ENCODE measurements at places on chromosomes 2 and 18.

DNA sequence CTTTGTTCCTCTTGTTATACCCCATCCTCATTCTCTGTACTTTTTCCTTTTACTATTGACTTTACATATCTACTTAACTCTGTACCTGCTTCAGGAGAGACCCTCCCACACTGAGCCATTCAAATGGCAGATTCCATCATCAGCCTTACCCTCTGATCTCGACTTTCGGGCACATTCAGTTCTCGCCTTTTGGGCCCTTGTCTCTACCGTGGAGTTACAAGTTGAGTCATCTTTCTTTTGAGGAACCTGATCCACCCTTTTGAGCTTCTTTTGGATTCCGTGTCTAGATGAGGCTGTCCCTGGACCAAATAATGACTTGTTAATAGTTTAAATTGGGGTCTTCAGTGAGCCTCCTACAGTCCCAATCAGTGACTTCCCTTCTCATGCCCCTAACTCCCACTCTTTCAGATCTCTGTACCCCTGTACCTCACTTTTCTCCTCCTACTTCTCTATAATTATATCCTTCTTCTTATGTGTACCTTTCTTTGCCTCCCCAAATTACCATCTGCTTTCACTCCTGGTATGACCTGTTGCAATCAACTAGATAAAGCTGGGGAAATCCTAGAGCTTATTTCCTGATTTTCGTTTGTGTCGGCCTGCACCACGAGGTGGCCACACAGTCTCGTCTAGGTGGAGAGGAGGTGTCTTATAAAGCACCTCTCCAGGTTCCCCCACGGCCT, 17.2 kb downstream of the SP110 start:
- no peak for DNase-seq

DNA sequence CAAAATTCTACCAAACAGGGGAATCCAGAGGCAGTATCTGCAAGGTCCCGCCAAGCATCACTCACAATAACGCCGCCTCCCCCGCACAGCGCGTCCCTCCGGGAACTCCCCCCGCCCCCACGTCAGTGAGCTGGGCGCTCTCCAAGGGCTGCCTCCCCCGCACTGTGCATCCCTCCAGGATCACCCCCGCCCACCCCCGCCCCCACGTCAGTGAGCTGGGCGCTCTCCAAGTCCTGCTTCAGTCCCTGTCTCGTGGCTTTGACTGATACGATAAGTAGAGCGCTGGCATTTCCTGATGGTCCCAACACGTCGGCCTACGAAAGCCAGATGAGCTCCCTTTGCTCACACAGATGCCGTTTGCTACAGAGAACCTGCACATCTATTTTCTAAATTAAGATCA, 130.7 kb upstream of the TPO start:
- DNase-seq, result no peak

DNA sequence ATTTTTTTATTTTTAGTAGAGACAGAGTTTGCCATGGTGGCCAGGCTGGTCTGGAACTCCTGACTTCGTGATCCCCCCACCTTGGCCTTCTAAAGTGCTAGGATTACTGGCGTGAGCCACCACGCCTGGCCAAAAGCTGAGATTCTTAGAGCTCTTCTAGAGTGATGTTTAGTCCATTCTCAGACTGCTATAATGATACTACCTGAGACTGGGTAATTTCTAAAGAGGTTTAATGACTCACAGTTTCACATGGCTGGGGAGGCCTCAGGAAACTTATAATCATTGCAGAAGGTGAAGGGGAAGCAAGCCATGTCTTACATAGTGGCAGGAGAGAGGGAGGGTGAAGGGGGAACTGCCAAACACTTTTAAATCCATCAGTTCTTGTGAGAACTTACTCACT, 1804.9 kb upstream of the LRRTM1 start:
- DNase-seq, result no peak

GRCh38 chr18:28960146-28960545, 783.2 kb upstream of the CDH2 start:
- DNase-seq, result no peak

GRCh38 chr2:170873035-170873692, 55.9 kb upstream of the GORASP2 start:
- peak; percentile 63 for DNase-seq

DNA sequence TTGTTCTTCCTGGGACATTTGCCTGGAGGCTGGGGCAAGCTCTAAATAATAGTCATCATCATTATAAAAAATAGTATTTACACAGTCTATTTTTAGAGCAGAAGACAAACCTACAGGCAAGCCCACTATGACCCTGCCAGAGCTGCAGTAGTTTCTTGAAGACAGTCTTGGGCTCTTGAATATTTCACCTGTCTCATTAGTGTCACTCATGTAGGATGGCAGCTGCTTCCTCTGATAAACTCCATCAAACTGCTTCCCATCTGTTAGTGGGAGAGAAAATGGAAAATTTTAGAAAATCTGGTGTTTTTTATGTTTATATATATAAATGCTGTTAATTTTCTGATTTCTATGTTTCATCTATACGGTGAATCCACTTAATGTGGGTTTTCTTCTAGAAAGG, 8.5 kb upstream of the CYRIA start:
- DNase-seq, result no peak

DNA sequence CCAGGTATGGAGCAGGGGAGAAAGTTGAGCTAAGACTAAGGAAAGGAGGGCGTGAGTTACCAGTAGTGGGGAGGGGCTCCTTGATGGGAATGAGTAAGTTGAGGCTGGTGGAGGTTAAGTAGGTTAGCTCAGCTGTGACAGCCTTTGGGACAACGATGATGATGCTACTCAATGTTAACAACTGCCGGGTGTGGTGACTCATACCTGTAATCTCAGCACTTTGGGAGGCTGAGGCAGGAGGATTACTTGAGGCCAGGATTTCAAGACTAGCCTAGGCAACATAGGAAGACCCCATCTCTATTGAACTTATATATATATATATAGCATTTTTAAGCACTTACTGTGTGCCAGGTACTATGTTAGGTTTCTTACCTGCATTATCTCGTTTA, 48.4 kb downstream of the HK2 start:
- DNase-seq, result no peak

DNA sequence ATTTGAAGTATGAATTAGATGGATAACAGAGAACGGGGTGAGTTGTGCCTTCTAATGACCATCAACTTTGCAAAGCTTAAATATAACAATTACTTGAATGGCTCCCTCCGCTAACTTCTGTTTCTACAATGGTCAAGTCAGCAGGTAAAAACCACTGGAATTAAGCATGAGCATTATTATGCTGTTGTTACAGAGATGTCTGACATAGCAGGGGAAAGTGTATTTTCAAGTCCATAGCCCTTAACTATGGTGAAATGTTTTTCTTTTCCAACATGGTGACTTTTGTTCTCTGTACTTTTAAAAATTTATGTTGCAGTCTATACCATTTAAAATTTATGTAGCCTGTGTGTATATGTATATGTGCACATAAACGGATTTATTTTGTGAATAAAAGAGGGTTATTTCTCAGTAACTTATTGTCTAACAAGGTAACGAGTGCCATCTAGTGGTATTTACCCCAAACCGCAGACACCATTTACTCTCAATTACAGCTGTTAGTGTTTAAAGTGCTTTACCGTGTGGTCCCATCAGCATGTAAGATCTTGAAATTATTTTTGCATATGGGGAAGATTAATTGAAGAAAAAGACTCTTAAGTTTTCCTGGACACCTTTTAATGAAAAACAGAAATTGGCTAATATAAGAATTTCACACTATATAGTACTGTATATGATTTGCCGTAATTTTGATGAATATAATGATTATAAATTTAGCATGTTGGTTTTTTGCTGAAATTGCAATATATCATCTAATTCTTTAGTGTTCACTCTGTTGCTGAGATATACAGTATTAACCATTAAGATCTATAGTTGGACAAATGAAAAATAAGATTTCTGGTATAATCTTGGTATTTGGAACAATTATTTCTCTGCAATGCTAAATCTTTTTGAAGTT, 78.2 kb downstream of the UBE2E3 start:
- peak; percentile 47 for DNase-seq

- no peak for DNase-seq
Observed at GRCh38 chr18:6763524-6763923, 34.0 kb downstream of the ARHGAP28 start.

DNA sequence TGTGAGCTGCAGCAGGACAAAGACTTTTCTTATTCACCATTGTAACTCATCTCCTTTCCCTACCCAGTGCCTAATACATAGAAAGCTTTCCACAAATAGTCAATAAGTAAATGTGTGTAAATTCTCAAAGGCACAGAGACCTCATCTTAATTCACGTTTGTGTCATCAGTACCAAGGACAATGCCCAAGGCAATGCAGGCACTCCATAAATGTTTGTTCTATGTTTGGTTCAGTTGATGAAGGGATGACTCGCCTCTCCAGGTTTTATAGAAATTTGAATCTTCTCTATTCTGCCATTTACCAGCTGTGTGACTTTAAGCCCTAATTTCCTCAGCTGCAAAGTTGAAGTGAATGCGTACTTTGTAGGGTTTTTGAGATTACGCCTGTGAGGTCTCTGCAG, 2.1 kb upstream of the MOGAT1 start:
- no peak for DNase-seq

GRCh38 chr2:95346231-95346737, 49.1 kb downstream of the KCNIP3 start:
- no peak for DNase-seq

DNA sequence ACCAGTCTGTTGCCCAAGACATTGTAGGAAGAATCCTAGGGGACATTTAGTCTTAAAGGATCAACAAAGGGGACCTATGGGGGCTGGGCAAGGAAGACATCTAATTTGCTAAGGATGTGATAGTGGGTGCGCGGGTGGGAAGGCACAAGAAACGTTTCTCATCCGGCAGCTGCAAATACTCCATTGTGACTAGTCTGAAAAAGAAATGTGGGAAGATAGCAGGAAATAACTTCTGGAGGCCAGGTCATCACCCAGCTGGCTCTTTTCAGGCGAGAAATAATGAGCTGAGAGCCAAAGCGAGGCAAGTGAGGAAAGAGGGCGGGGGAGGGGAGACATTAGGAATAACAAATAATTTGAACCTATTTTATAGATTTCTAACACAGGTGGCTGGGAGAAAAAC, 70.3 kb upstream of the NCK2 start:
- no peak for DNase-seq

DNA sequence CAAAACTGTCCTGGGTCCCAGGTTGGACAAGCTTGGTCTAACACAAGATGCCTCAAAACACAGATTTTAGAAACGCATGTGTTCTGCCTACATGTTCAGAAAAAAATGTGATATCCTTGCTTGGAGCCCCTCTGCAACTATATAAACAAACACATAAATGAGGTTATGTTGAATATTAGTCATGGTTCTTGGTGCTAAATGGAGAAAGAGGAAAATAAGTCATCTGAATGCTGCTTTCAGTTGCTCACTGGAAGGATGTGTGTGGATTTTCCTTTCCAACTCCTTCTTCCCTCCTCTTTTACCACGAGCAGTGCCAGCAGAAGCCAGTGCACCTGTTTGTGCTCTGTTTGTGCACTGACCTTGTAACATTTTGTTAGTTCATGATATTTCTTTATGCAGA, 85.3 kb downstream of the PIEZO2 start:
- DNase-seq, result no peak

- no peak for DNase-seq
Observed at GRCh38 chr2:138476186-138476585, 25.4 kb upstream of the SPOPL start.

DNA sequence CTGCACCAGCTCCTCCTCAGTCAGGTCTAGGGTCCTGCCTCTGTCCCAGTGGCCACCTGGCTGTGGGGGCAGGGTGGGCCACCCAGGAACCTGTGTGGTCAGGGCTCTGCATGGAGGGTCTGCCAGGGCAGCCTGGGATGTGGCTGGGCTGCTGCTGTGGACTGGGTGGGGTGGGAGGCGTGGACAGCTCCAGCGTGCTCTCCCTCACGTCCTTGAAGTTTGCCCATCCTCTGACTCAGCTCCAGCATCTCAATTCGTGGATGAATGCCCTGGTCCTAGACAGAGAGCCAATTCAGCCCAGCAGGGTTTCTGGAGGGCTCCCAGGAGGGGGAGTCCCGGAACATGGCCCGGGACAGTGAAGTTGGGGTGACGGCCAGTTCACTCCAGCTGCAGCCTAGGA, 64.3 kb upstream of the EPAS1 start:
- no peak for DNase-seq

DNA sequence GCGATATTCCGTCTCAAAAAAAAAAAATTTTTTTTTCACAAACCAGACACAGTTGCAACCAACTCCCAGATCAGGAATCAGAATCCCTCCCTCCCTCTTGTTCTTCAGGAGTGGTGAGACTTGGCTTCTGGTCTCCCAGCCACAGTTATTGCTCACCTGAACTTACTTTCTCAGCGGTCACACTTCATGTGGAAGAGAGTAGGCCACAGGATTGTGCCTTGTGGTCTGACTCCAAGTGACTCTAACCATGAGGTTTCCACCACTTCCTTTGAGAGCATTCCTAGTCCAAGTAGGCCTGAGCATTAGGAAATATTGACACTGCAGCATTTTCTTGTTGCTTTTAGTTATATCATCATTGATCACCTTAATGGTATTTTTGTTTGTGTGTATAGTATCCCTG, 12.1 kb downstream of the FMNL2 start:
- no peak for DNase-seq

DNA sequence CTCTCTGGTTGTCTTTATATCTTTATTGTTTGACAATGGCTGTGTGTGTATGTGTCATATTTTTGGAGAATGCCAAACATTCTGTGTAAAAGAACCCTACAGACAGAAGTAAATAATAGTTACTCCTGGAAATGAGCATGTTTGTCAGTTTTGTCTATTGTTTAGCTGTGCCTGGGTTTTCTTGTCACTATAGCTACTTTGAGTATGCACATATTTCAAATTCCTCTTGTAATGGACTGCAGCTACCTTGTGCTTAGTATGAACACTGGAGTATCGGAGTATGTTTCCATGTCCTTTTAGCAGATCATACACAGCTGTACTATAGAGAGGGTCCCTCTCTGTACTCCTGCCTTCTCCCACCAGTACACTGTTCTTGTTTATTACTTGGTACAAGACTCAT, 58.0 kb upstream of the DOCK10 start:
- DNase-seq, result no peak

DNA sequence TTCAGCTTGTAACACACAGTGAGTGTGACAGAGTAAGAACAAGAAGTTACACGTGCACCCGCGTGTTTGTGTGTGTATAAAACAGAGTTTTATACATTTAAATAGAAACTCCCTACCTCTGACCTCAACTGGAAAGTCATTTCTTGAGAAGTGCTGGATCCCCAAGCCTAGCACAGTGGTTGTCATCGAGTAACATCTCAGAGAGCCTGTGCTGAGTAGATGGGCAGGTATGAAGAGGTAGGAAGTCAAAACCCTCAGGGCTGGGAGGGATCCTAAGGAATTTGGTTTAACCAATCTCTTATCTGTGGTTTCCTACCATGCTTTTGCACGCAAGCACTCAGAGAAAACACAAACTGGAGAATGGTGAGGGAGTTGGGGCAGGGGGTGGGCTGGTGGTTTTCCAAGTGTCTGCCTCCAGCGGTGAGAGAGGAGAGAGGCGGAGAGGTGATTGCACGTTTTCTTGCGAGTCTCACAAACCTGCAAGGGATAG, 9.2 kb downstream of the ACOXL start:
- no peak for DNase-seq

GRCh38 chr2:64404002-64404731, 49.8 kb upstream of the LGALSL start:
- DNase-seq, result no peak

GRCh38 chr2:65291216-65292105, 63.8 kb downstream of the ACTR2 start:
- DNase-seq, result no peak

GRCh38 chr18:38244480-38244879, 678.9 kb upstream of the CELF4 start:
- no peak for DNase-seq

GRCh38 chr2:53987336-53987921, 16.6 kb upstream of the PSME4 start:
- no peak for DNase-seq
